ENCODE measurements at places on chromosomes 6 and 20. TPM values are rescaled to one million over a fixed set of nuclear protein-coding genes. Genes with fewer than 3 reads are reported as not detected.

GRCh38 chr6:41073968-41074691, 1.4 kb downstream of the NFYA start:
- H3K27ac ChIP-seq = peak overlapping the region; percentile 96
- no peaks in the 10 kb centered on the region for H3K27me3 ChIP-seq
- H3K4me1 ChIP-seq = peaks cover 7% of the 10 kb centered on the region
- peak; percentile 74 for DNase-seq

DNA sequence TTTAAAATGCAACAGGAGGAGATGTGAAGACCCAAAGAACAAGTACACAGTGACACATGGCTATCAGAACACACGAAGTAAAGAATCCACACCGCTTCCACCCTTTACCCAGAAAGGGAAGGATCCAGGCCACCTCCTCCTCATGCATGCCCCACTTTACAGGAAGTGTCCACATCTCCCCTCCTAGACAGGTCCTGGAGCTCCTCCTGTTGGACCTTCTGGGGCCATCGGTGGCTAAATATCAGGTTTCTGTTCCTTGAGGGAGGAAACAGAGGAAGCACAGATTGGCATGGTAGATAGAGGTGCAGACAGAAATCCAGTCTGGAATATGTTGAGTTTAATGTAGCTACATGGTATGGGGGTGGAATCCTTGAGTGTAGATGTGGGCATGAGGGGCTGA, 10.9 kb downstream of the NINL start:
- DNase-seq = no peak
- no peaks in the 10 kb centered on the region for H3K27me3 ChIP-seq
- H3K27ac ChIP-seq = no peak overlapping the region
- H3K36me3 ChIP-seq = peaks cover 13% of the 10 kb centered on the region
- H3K4me3 ChIP-seq = no peak overlapping the region
- no peaks in the 10 kb centered on the region for H3K4me1 ChIP-seq

DNA sequence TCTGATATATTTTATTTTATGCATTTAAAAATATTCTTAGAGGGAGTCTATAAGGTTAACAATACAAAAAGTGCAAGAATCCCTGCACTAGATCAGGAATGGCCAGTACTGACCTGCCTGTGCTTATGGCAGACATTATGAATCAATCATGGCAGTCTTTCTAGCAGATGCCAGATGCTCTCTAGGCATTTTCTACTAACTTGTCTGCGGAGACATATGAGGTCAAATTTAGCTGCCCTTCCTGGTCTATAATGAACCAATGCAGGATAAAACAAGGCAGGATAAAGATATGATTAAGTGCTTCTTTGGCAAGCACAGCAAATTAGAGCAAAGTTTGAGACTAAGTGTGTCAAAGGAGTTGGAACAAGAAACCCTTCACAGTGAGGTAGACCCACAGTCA, 46.6 kb upstream of the RNF24 start:
- H3K4me1 ChIP-seq = peaks cover 4% of the 10 kb centered on the region
- no peaks in the 10 kb centered on the region for H3K27me3 ChIP-seq
- H3K27ac ChIP-seq = no peak overlapping the region
- H3K4me3 ChIP-seq = no peak overlapping the region

DNA sequence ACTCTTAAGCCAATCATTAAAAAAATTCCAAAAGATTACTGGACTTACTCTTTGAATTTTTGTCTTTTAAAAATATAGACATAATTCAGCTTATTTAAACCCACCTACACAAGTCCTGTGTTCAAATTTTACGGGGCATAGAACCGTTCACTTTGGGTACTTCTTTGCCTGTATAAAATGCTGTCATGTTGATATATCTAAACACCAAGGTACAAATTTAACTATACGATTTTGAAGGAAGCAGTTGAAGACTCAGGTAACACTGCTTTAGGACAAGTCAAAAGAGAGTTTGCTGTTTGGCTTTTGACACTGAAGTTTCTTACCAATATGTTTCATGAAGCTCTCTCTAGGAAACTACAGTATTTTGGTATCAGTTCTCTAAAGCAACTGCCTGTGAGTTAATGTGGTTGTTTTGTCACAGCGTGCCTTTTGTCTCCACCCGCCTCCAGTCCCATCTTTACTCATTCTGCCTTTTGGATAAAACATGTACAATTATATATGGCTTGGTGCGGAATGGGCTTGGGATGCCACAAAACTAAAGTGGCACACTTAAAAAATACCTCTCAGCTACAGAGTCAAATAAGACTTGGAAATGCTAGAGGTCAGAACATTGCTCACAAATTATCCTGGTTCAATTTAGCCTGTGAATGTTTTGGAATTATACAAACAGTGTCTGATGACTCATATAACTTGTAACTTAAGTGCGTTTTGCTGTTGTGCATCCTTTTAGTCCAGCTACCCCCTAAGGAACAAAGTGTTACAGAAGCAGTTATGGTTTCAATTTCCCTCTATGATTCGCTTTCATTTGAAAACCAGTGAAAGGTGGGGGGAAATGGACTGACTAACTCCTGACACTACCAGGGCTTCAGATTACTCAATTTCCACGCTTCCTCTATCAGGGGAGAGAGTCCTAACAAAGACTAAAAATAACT, 38.7 kb downstream of the RGS17 start:
- H3K4me3 ChIP-seq = no peak overlapping the region
- H3K27me3 ChIP-seq = no peaks in the 10 kb centered on the region
- no peaks in the 10 kb centered on the region for H3K36me3 ChIP-seq
- no peaks in the 10 kb centered on the region for H3K4me1 ChIP-seq
- no peak for DNase-seq

DNA sequence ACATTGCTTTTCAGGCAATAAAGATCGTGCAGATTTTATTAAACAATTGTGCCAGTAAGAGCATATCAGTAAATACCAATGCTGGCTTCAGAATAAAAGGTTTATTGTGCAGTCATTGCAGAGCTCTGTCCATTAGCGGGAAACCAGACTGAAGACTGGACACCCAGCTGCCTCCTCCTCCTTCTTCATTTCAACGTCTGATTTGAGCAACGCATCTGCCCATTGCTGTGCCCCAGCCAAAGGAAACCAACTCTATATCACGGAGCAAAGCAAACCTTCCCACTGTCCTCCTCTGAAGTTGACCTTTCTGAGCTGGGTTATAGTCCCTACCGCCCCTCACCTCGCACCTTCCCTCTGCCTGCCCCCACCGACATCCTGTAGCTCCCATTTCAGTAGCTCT, 80.8 kb downstream of the SLC22A23 start:
- H3K36me3 ChIP-seq = no peaks in the 10 kb centered on the region
- DNase-seq = no peak
- H3K4me3 ChIP-seq = no peak overlapping the region
- H3K27me3 ChIP-seq = no peaks in the 10 kb centered on the region
- no peak overlapping the region for H3K27ac ChIP-seq

- no peak overlapping the region for H3K27ac ChIP-seq
- H3K4me3 ChIP-seq = no peak overlapping the region
- H3K27me3 ChIP-seq = no peaks in the 10 kb centered on the region
Measured at GRCh38 chr6:84390851-84391250, 163.4 kb upstream of the CEP162 start.

DNA sequence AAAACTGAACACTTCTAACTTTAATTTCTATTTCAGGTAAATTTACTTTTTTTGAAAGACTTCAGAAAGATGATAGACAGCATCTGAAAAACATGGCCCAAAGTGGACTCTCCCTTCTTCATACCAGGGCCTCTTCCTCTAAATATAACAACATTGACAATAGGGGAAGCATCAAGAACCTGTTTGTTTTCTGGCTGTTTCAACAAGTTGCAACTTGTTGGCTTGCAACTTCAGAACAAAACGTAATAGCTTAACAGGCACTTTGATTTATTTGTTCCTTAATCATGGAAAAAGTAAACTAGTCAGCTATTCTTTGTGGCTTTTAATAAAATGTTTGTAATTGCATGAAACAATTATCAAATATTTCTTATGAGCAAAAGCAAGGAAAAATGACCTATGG, 34.3 kb downstream of the RGS17 start:
- H3K4me1 ChIP-seq = no peaks in the 10 kb centered on the region
- no peak for DNase-seq
- no peaks in the 10 kb centered on the region for H3K36me3 ChIP-seq
- no peaks in the 10 kb centered on the region for H3K27me3 ChIP-seq
- no peak overlapping the region for H3K4me3 ChIP-seq

DNA sequence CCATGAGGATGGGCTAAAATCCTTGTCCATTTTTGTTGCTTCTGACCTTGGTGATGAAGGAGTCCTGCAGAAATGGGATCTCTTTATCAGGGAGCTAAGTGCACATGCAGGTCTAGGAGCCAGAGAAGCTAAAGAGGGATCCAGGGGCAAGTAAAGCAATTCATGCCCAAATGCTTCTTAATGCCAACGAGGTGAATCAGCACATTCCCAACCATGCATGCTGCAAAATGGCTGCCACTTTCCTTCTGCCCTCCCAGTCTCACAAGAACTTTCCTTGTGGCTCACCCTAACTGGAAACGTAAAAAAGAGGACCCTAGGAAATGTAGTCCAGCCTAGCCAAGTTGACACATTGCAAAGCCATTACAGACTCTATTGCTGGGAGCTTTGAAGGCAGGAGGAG, 298.4 kb downstream of the MAFB start:
- no peak for DNase-seq
- no peak overlapping the region for H3K27ac ChIP-seq
- H3K27me3 ChIP-seq = no peaks in the 10 kb centered on the region

DNA sequence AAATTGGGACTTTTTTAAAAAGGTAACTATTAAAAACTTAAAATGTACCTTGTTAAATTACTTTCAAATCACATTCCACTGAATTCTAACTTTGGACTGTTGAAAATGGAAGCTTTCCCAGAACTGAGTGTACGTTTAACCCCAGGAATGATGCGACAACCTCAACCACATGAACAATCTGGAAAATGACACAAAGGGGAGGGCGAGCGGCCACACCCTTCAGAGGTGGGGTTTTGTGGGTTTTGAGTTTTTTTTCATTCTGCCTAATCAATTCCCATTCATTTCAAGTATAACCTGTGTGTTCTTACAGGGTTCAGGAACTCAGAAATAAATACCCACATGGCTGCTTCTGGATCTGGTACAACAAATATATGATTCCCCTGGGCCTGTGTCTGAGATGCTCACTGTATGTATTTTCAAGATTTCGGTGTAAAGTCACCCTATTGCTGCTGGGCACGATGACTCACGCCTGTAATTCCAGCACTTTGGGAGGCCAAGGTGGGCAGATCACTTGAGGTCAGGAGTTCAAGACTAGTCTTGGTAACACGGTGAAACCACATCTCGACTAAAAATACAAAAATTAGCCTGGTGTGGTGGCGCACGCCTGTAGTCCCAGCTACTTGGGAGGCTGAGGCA, 21.6 kb downstream of the CNKSR3 start:
- no peak overlapping the region for H3K27ac ChIP-seq
- H3K4me1 ChIP-seq = peaks cover 9% of the 10 kb centered on the region
- DNase-seq = no peak
- H3K4me3 ChIP-seq = no peak overlapping the region
- no peaks in the 10 kb centered on the region for H3K36me3 ChIP-seq

DNA sequence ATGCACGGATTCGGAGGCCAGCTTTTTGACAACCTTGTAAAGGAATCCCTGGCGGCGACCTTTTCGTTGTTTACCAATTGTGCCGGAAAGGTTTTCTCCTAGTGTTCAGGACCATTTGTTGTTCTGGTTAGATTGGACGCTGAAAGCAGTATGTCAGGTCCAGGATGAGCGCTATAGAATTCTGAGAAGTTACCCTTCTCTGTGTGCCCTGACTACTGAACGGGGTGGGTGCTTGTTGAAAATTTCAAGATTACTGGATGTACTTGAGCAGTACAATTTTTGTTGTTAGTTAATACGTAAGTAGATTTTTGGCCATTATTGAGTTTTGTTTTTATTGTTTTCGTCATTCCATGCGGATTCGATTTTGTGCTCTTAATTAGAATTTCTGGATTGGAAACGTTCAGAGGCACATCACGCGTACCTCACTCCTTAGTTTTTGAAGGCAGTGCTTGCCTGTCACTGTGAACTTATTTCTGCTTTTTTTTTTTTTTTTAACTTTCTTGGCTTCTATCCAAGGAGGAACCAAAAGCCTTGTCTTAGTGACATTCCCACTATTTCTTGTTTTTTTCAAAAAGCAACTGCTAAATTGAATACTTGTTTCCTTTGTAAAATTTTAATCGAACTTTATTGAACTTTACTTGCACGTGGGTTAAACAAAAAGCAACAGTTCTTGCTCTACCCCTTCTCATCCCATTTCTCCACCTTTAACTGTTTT, 898 bp downstream of the XRN2 start:
- H3K36me3 ChIP-seq = no peaks in the 10 kb centered on the region
- DNase-seq = no peak
- peaks cover 2% of the 10 kb centered on the region for H3K4me1 ChIP-seq
- peak overlapping the region; percentile 86 for H3K4me3 ChIP-seq
- H3K27me3 ChIP-seq = no peaks in the 10 kb centered on the region
- peak overlapping the region; percentile 94 for H3K27ac ChIP-seq

DNA sequence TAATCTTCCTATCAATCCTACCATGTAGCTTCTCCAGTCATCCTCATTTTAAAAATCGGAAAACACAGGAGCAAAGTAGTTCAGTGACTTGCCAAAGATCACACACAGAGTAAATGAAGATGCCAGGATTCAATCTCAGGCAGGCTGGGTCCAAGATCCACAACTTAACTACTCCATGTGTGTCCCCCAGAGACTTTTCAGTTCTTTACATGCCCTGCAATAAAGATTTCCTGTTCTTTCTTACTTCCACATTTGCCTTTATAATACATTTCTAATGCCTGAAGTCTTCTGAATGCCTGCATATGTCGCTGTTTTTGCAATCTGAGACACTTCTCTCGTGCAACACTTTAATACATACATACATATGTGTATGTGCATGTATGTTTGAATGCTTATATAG, 121.7 kb upstream of the MARCKS start:
- no peaks in the 10 kb centered on the region for H3K4me1 ChIP-seq
- no peaks in the 10 kb centered on the region for H3K36me3 ChIP-seq
- H3K27ac ChIP-seq = no peak overlapping the region
- no peaks in the 10 kb centered on the region for H3K27me3 ChIP-seq

GRCh38 chr20:61185841-61186601, 66.0 kb upstream of the CDH4 start:
- H3K36me3 ChIP-seq = no peaks in the 10 kb centered on the region
- peaks cover under 1% of the 10 kb centered on the region for H3K27me3 ChIP-seq
- no peak for DNase-seq
- H3K4me1 ChIP-seq = no peaks in the 10 kb centered on the region

DNA sequence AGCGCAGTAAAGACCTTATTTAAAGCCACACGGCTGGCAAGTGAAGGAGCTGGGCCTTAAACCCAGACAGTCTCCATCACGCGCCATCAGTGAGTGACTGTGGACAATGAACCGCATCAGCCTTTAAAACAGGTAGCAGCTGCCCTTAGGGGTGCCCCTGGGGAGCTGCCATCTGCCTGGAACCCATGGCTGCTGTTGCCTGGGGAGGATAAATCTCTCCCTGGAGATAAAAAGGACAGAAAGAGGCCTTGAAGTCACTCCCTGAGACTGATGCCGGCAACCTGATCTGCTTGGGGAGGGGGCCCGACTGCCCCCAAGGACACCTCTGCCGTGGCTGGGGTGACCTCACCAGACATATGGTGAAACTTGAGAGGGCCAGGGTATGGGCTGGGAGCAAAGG, 73.5 kb downstream of the PREX1 start:
- no peak overlapping the region for H3K27ac ChIP-seq
- no peaks in the 10 kb centered on the region for H3K36me3 ChIP-seq
- DNase-seq = no peak
- H3K27me3 ChIP-seq = no peaks in the 10 kb centered on the region
- peaks cover 3% of the 10 kb centered on the region for H3K4me1 ChIP-seq

FAM184A gene
- 16.7 TPM for polyA plus RNA-seq

TRAPPC3L gene
- not detected for polyA plus RNA-seq

HLA-DQB2 gene
- 2.7 TPM for polyA plus RNA-seq

HNF4A gene
- polyA plus RNA-seq = 124 TPM

SLC26A8 gene
- polyA plus RNA-seq = 0.16 TPM

PTK7 gene
- polyA plus RNA-seq = 1.1 TPM

Measured in small intestine (tissue), 16 donors.